Fibroblast of skin of right biceps (primary cell): ENCODE measurements at places on chromosomes 2 and 18.

- DNase-seq, result no peak
Observed at GRCh38 chr18:22060361-22060760, 109.0 kb upstream of the GATA6 start.

- DNase-seq, result peak; percentile 90
Observed at GRCh38 chr18:6482198-6482977, 67.7 kb upstream of the L3MBTL4 start.

GRCh38 chr2:203660465-203660864 lies 46.0 kb upstream of the CD28 start:
- no peak for DNase-seq

DNA sequence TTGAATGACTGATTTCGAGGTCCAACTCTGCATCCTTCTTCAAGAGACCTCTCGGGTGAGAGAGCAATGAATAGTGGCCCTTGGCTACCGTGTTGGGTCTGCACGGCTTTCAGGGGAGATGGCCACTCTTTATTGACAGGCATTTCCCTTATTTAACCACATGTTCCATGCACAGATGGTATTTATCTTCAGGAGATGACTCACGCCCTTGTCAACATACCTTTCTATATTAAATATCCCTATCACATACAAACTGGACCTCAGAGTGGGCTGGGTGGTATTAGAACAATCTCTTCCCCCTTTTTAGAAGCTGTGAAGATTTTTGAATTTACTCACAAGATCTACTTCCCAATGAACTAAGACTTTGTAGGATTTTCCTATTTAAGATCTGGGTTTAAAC lies 109.6 kb upstream of the CDC42EP3 start:
- peak; percentile 92 for DNase-seq

- DNase-seq, result no peak
Observed at GRCh38 chr18:51188024-51188701, 9.3 kb downstream of the MEX3C start.

DNA sequence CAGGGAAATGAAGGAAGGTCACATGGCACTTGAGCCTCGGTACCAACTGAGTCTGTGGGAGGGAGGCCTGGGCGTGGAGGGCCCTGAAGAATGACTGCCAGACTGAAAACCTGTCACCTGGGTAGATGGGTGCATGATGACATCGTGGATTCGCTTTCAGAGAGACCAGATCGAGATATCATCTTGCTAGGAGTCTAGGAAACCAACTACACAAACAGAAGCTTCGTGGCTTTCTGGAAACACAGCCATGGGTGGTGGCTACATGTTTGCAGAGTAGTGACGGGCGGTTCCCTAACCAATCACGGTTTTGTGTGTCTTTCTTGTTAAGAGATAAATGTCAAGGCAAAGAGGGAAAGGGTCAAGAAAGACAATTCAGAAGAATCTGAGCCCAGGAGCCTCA lies 155.0 kb downstream of the EIPR1 start:
- DNase-seq, result no peak

GRCh38 chr18:13035249-13035914 lies 44.2 kb downstream of the CEP192 start:
- DNase-seq, result peak; percentile 51

DNA sequence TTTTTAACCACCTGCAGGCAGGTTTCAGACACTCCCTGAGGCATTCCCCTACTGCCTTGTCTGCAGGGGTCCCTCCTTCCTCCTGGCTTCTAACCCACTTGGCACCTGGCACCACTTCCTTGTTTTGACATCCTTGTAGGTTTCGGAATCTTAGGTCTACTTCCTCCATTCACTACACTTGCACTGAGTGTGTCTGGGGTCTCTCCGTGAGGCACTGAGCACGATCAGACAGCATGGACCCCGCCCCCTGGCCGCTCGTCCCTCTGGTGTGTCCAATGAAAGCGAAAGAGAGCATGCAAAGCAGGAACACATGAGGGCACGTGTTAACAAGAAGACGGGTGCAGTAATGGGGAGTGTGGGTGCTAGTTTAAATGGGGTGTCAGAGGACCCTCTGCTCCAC lies 63.8 kb downstream of the HAUS1 start:
- DNase-seq, result no peak

GRCh38 chr2:230267556-230267955 lies 42.0 kb downstream of the SP140 start:
- DNase-seq, result no peak

GRCh38 chr2:25491003-25491696 lies 149.4 kb upstream of the DNMT3A start:
- DNase-seq, result peak; percentile 62

DNA sequence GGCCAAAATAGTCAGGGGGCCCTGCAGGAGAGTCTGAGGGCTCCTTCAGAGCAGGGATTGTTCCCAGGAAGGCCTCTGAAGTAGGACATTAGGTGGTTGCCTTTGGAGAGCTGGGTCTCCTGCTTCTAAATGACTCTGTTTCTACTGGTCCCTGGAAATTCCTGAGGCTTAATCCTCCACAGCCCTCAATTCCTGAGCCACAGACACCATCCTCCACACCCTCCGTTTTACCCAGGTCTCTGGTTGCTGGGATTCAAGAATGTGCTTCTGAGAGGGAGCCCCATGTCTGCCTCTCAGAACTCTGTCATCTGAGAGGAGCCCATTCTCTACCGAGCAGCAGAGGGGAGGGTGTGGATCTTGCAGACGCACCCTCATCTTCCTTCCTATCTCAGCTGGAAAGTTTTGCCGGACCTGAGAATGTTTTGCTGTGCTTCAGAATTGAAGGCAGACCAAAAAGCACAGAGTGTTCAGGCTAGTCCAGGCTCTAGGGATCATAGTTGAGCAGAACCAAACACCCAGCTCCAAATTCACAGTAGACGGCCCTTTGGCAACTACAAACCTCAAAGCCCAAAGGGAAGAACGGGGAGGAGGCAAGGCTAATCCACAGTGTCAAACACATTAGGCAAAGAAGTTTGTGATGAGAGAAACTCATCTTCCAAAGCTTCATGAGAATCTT lies 8.1 kb downstream of the VIT start:
- DNase-seq, result no peak

GRCh38 chr2:238240757-238241711 lies 1.2 kb upstream of the HES6 start:
- DNase-seq, result peak; percentile 11

GRCh38 chr2:164600763-164601162 lies 20.5 kb downstream of the GRB14 start:
- DNase-seq, result no peak

GRCh38 chr2:208189810-208190503 lies at the start of gene C2orf80:
Gene C2orf80 (minus strand): TSS chr2:208190030. CDS start chr2:208186986, 3,044 bp downstream.
- DNase-seq, result no peak

DNA sequence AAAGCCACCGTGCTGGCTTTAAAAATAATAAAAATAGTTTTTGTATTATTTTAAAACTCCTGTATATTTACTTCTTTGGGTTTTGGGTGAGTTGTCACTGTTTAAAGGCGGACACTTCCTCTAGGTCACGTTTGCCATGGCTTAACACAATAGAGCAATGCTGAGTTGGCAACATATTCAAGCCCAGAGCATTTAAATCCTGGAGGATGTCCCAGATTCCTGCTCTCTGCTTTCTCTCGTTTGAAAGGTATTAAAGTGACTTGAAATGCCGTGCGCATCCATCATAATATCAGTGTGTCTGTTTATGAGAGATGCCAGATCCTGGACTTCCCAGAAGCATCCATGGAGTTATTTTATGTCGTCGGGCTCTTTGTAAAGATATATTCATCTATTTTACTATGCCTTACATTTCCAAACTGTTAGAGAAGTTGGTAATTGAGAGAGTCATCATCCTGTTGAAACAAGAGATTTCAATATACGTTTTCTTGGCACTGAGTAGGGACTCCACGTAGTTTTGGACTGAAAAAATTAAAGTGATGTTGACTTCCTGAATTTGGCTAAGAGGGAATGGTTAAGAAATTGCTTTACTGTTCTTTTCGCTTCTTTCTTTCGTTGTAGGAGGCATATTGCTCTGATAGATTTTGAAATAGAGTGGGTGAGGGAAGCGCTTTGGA lies 150.6 kb downstream of the ZNF236 start:
- no peak for DNase-seq

- peak; percentile 99 for DNase-seq
Observed at GRCh38 chr2:12534646-12535263, 182.0 kb upstream of the TRIB2 start.

DNA sequence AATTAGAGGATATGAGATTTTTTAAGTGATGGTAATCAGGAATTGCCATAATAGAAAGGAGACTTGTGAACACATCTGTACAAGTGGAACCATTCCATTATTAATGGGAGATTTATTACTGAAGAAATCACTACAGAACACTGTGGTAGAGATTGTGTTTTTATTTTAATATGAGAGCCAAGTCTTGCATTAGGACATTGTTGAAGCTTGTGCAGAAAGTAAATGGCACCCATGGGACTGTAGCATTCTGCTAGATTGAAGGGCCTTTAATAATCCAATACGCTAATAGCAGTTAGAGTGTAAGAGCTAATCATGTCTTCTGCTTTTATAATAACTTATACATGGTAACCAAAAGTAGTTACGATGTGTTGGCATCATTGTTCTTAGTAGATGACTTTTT lies 83.6 kb downstream of the VRK2 start:
- DNase-seq, result no peak

DNA sequence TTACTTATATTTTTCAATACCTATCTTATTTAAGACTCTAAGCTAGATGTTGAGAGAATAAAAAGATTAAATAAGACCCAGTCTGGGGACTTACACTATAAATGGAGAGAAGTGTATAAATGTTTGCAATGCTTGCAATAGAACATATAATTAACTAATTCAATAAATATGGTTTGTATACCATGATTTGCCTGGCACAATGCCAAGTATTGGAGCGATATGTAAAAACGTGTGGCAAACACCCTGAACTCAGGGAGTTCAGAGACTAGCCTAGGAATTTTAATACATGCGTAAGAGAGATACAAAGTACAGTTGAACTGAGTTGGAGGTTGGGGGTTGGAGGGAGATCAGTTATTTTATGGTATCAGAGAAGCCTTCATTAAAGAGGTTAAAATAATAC lies 251.8 kb upstream of the DDX18 start:
- DNase-seq, result no peak

GRCh38 chr2:46298522-46299353 lies 1.5 kb downstream of the EPAS1 start:
- peak; percentile 40 for DNase-seq

DNA sequence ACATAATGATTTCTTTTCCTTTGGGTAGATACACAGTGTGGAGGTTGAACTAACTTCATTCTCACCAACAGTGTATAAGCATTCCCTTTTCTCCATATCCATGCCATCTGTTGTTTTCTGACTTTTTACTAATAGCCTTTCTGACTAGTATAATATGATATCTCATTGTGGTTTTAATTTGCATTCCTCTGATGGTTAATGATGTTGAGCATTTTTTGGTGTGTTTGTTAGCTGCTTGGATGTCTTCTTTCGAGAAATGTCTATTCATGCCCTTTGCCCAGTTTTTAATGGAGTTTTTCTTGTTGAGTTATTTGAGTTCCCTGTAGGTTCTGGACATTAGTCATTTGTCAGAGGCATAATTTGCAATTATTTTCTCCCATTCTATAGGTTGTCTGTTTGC lies 59.8 kb downstream of the MARCHF4 start:
- peak; percentile 50 for DNase-seq

GRCh38 chr18:58715540-58715939 lies 44.3 kb downstream of the MALT1 start:
- no peak for DNase-seq

- peak; percentile 9 for DNase-seq
Observed at GRCh38 chr2:202261531-202261930, 4.0 kb upstream of the NOP58 start.

GRCh38 chr2:28434600-28434989 lies 41.9 kb downstream of the FOSL2 start:
- DNase-seq, result no peak

DNA sequence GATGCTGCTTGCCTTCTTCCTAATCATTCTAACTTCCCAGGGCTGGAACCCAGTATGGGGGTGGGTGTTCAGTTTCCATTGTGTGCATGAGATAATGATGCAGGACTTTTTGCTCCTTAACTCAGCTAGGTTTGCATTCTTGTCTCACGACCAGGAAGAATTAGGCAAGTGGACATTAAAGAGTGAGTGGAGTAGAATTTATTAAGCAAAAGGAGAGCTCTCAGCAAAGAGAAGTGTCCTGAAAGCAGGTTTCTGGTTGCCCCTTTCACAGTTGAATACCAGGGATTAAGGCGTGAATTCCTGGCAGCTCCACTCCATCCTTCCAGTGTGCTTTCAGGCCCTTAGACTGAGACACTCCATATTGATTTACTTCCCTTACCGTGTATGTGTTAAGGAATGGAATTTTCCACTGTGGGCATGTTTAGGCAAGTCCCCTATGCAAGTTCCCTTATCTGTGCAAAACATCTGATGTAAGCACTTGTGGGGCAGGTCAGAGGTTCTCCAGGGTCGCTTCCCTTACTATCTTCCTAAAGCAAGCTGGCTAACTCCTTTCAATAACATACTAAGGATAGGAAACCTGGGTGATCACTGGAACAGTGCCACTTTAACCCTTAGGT lies 126.5 kb downstream of the GPR39 start:
- DNase-seq, result peak; percentile 3

DNA sequence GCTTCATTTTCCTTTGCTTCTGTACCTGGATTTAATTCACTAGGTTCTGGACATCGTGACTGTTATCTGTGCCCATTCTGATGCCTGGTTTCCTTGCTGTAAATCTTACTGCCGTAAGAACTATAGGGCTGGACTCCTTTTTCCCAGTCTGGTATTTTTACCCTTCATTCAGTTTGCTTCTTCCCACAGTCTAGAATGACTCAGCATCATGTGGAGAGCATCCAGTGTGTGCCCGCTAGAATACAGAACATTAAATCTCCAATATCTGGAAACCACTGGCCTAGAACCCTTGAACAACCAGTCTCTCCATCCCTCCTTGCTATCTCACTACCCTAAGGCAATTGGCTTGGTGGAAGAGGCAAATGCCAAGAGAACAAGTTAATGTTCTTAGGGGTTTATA lies 1075.4 kb upstream of the ZEB2 start:
- peak; percentile 28 for DNase-seq

DNA sequence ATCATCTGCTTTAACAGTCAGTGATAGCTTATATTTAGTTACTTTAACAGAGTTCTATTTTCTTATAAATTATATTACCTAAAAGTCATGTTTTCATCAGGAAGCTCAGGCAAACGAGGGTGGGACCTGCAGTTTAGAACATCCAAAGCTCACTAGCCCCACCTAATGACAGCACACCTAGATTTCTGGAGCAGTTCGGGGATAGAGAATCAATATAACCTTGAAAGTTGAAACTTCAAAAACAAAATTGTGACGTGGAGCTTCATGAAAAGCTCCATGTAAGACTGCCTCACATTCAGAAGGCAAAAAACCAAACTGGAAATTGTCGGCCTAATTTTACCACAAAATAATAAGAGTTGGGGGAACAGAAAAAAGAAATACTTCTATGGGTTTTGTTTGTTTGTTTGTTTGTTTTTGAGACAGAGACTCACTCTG lies 185.9 kb upstream of the CCDC150 start:
- DNase-seq, result peak; percentile 55

GRCh38 chr2:237035781-237036475 lies 49.8 kb upstream of the COPS8 start:
- DNase-seq, result no peak

GRCh38 chr2:7180638-7181370 lies 263.6 kb downstream of the RNF144A start:
- peak; percentile 63 for DNase-seq
